Activated CD4-positive, alpha-beta memory T cell treated with anti-CD3 and anti-CD28 coated beads for 36 hours (primary cell): ENCODE measurements at places on chromosomes 5 and 9. TPM values are rescaled to one million over a fixed set of nuclear protein-coding genes. Genes with fewer than 3 reads are reported as not detected.

DNA sequence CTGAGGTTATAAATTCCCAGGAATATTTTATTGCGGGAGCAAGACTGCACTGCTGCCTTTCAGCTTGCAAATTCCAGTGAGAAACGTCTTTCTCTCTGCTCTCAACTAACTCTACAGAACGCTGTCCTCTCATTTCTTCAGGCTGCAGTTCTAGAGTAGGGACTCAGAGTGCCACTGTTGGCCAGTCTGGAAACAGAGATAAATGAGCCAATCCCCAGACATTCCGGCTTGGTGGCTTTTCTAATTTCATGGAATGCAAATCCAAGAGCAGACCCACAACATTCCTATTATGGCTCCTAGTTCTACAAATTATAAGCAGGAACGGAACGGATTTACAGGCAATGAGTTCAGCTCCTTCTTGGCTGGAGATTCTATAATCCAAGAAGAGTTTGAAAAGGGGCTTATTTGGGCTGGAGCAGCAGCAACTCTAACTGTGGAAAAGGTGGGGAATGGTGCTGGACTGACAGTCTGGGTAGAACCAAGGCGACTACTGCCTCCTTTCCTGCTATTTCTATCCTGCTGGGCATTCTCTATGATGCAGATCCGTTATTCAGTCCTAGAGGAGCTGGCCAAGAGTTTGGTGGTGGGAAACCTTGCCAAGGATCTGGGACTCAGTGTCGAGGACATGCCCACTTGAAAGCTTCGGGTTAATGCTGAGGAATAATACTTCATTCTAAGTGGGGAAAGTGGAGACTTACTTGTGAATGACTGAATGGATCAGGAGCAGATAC lies 9.3 kb downstream of the PCDHGA12 start:
- DNase-seq = no peak

DNA sequence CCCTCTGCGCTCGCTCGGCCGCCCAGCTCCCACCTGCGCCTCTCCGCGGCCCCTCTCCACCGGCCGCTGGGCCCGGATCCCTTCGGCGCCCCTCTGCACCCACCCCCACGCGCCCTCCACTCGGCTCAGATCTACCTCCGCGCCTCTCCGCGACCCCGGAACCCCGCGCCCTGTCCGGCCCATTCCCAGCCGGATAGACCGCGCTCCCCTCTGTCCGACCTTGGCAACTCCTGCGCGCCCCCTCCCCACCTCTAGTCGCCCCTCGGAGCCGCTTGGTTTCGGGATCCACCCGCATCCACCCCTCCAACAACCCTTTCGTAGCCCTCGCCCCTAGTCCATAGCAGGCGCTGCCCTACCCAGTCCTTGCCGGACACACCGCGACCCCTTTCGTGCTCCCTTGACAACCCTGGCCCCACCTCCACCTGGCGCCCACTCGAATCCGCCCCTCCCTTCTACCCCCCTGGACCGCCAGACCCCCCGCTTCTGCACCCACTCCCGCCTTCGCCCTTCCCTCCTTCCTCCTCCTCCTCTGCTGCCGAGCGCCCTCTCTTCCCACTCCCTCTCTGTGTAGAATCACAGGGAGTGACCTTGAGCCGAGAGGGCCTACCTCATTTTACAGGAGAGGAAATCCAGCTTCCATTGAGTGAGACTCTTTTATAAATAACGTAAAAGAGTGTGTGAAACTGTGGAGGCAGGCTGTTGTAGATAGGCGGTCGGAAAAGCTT lies 525 bp upstream of the AK3 start:
- peak; percentile 22 for DNase-seq

- DNase-seq = no peak
Measured at GRCh38 chr5:3056866-3057265, 305.4 kb upstream of the IRX2 start.

GRCh38 chr5:173472164-173472563 lies 143.9 kb upstream of the STC2 start:
- DNase-seq = no peak

- DNase-seq = no peak
Measured at GRCh38 chr9:92780206-92780605, 15.6 kb upstream of the BICD2 start.

Gene CD72
- 9.8 TPM for total RNA-seq

Gene SECISBP2
- total RNA-seq = 34.0 TPM

Gene CAST
- 155 TPM for total RNA-seq

Gene C1QTNF3
- total RNA-seq = 2.6 TPM
